ENCODE measurements at places on chromosomes 7 and 10. TPM values are rescaled to one million over a fixed set of nuclear protein-coding genes. Genes with fewer than 3 reads are reported as not detected.

MSMB gene
- total RNA-seq = not detected

GAD2 gene
- not detected for total RNA-seq

FAM25G gene
- total RNA-seq = not detected

SLC35G1 gene
- 10.3 TPM for total RNA-seq

SPDYE11 gene
- total RNA-seq = not detected

GALNT17 gene
- total RNA-seq = not detected

TSPAN14 gene
- total RNA-seq = 199 TPM

TMEM213 gene
- not detected for total RNA-seq

CPA5 gene
- total RNA-seq = not detected

ASZ1 gene
- total RNA-seq = not detected

PRSS37 gene
- not detected for total RNA-seq

FXYD4 gene
- total RNA-seq = not detected
